SIG-M5 (cell line): ENCODE measurements at places on chromosomes 3 and 15.

DNA sequence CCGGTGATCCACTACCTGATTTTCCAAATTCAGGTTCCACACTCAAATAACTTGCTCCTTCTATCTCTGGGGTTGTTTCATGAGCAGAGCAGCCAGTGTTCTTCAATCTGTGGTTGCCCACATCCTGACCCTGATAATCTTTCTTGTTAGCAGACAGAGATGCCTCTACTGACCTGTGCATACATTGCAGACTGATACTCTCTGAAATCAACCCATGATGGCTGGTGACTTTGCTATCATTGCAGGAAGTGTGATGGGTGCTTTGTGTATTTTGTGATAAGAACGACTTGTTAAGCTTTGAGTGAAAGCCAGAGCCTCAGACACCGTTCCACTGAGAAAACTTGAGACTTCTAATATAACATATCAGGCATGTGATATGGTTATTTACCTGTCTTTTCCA is 39.9 kb downstream of the GATM start:
- no peak for DNase-seq

- no peak for DNase-seq
Measured at GRCh38 chr3:124346487-124346886, 354.6 kb upstream of the ROPN1 start.

DNA sequence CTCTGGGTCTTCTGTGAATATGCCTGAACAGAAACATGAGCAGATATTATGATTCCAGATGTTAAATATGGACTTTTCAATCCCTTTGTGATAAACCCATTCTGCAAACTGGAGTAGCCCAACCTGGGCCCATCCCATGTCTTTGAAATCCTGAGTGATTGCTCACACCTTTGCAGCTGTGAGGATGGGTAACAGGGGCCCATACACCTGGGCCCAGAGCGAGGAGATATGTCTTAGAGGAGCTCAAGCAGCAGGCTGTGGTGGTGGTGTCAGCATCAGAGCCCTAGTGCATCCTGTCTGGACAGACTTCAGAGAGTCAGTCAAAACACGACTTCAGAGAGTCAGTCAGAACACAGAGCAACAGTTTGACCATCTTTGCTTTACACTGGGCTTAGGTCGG is 64.9 kb upstream of the LIMD1 start:
- DNase-seq = no peak

GRCh38 chr3:69066121-69066520 is 14.0 kb upstream of the TMF1 start:
- DNase-seq = no peak

DNA sequence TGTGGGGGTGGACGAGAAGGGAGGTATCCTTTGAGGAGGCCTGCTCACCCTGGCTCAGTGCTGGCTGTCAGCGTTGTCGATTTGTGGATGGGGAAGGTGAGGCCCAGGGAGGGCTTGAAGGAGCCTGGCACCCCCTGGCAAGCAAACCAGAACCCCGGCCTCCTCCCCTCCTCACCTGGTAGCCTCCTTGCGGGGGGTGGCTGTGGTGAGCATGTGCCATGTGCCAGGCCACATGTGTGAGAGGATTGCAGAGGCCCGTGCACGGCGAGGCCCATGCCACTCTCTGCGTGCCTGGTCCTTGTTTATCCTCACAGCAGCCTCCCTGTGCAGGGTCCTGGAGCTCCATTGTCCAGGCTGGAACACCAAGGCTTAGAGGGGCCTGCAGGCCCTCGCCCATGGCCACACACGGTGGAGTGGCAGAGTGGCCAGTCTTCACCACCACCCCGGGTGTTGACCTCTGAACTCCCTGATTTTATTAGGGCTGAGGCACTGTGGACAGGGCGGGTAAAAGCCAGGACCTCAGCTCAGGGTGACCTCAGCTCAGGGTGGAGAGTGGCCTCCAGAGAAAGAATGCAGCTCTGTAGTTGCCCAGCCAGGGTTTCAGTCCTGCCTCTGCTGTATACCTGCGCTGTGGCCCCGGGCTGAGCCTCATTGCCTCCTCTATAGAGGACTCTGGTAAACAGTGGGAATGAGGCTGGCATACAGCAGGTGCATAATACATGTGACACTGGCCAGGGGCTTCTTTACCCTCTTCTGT is 29.1 kb downstream of the HDAC11 start:
- DNase-seq = no peak

GRCh38 chr3:39101022-39101689 is 6.3 kb downstream of the GORASP1 start:
- no peak for DNase-seq

DNA sequence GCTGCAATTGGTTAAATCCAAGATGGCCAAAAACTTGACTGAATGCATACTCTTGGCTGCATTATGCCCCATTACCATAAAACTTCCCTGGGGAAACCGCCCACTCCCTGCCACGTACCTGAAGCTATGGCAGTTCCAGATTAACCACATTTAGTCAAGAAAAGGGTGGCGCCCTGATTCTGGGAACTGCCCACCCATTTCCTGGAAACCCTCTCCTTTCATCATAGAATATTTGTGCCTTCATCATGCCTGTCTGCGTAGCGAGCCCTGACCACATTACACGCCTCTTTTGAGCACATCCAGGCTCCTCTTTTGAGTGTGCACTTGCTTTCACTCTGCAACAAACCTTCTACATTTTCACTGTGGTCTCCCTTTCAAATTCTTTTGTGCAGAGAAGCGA is 5.2 kb downstream of the LINS1 start:
- DNase-seq = no peak

GRCh38 chr15:40364251-40364650 is 6.2 kb downstream of the DISP2 start:
- DNase-seq = no peak

GRCh38 chr3:48119505-48120193 is 68.6 kb downstream of the CDC25A start:
- DNase-seq = no peak

DNA sequence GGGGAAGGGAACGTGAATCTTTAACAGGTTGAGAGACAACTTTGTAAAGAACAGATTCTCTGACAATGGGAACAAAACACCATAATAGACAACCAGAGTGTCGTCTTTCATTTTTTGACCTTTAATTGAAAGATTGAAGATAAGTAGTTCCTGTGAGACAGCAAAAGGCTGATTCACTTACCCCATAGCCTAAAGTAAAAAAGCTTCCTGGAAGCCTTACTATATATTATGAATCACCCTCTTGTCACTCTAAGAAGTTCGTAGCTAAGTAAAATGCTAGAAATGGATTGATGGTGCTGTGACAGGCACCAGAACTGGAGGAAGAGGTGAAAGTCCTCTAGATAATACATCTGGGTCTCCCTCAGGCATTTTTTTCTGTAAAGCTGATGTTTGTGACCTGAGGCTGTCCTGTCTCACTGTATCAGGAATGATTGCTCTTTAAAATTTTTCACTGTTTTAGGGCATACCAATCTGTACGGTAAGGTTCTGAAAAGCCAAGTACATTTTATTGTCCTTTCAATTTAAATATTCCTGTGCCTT is 824.6 kb upstream of the SEMA6D start:
- DNase-seq = no peak

DNA sequence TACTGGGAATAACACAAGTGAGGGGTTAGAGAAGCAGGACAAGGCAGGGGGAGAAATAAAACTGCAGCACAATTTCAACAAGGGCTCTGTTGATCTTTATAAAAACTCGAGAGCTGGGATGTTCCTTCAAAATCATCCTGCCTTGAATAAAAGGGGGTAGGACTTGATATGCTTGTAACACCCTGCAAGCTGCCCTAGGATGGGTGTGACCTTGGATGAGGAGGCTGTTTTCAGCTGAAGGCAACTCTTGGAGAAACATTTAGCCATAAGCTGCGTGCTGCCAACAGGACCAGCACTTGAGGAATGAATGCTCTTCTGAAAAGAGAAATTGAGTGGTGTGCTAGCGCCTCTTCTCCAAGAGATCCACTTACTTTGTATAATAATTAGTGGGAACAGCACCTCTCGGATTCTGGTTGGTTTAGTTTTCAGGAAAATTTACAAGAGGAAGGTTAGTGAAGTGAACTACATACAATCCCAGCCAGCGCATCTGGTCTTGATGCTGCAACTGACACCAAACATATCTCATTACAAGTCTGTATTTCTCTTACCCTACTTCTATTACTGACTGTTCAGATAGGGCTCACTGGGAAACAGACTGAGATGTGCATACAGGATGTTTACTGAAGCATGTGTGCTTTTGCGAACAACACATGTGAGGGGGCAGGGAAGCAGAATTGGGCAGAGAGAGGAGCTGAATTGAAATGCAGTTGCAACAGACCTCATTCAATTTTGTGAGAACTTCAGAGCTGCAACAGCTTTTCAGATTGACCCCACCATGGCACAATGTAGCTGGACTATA is 643.0 kb upstream of the GOLIM4 start:
- DNase-seq = no peak

GRCh38 chr3:18153571-18154173 is 271.5 kb downstream of the SATB1 start:
- no peak for DNase-seq

DNA sequence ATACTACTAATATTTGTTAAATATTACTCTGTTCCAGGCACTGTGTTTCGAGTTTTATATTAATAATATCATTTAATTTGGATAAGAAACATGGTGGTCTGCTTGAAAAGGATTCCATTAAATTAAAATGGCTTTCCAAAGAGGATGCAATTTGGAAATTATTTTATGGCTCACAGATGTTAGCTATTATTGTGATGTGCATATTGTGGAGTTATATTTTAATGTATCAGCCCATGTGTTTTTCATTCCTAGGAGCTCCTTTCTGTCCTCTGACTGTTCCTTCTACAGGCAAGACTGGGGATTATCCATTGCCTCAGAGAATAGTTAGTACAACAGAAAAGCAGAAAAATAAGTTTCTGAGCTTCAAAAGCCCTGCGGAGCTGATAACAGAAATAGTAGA is 376.7 kb upstream of the PDZRN3 start:
- no peak for DNase-seq

DNA sequence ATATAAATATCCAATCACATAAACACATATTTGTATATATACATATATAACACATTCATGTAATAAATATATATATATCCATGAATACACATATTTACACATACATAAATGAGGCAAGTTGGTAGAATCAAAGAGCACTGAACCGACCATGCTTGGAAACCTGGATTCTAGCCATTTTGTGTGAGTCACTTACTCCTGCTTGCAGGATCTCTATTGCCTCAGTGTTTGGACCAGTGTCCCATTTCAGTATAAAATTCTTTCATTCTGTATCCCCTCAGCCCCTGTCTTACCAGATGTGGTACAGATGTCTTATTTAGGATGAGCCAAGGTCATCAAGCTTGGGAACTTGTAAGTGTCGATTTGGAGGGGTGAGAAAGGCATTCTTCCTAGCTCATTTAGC is 391.4 kb upstream of the FRG2C start:
- DNase-seq = no peak

GRCh38 chr15:80041494-80042253 is 17.8 kb upstream of the ZFAND6 start:
- no peak for DNase-seq

DNA sequence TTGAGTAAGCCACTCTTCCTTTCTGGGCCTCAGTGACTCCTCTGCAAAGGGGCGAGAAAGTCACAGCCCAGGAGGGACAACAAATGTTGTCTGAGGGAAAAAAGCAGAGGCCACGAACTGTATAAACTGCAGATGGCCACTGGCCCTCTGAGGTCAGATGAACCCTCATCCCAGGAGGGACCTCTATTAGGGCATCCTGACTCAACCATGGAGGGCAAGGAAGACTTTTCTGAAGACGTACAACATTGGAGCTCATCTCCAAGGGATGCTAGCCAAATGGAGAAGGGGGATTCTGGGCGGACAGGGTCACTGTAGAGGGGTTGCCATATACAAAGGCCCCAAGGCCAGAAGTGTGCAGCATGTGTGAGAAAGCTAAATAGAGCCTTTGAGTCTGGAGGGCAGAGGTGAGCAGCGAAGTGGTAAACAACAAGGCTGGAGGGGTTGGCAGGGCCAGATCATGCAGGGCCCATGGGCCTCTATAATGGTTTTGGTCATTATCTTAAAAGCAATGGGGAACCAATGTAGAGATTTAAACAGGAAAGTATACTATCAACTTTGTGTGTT is 16.7 kb downstream of the GRAMD2A start:
- no peak for DNase-seq

- no peak for DNase-seq
Measured at GRCh38 chr3:134624537-134625287, 26.1 kb downstream of the KY start.

- DNase-seq = no peak
Measured at GRCh38 chr3:112362221-112362620, 29.3 kb downstream of the CD200 start.

DNA sequence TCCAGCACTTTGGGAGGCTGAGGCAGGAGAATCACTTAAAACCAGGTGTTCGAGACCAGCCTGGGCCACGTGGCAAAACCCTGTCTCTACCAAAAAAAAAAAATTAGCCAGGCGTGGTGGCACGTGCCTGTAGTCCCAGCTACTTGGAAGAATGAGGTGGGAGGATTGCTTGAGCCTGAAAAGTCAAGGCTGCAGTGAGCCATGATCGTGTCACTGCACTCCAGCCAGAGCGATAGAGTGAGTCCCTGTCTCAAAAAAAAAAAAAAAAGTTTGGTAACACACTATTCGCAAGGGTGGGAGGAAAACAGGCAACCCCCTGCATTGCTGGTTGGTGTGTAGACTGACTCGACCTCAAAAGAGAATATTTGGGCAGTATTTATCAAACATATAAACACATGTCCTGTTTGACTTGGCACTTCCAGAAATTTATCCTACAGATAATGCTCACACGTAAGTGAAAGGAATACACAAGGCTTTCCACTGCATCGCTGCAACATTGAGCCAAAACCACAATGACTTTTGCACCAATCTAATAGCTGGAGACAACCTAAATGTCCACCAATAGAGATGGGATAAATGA is 3.1 kb upstream of the ANPEP start:
- no peak for DNase-seq

GRCh38 chr3:13235079-13235478 is 161.8 kb upstream of the IQSEC1 start:
- no peak for DNase-seq

DNA sequence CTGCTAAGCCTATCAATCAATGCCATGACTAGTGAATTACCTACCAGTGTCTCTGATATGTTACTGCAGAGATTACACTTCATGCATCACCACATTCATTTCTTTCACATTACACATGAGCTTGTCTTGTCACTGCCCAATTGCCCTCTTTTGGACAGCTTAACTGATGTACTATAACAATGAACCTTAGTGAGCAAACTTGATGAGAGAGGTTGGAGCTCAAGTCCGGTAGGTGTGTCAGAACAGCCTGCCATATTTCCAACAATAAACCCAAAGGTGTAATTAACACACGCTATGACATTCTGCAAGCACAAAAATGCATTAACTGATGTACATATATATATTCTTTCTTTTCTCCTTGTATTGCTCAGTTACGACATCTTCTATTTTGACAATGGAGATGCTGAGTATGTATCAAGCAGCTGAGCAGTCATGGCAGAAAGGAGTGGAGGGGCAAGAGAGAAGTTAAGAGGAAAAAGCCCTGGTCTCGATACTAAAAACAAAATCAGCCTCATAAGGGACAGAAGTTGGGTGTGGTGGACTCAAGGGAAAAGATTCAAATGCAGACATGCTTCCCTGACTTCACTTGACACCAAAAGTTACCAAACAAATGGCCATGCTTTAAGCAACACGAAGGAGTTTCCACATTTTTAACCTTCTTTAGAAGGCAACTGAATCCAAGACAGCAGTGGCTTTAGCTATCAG is 538.2 kb downstream of the FOXP1 start:
- DNase-seq = no peak

GRCh38 chr3:61718565-61718964 is 157.2 kb downstream of the PTPRG start:
- no peak for DNase-seq
